ENCODE measurements at places on chromosomes 2 and 18.

DNA sequence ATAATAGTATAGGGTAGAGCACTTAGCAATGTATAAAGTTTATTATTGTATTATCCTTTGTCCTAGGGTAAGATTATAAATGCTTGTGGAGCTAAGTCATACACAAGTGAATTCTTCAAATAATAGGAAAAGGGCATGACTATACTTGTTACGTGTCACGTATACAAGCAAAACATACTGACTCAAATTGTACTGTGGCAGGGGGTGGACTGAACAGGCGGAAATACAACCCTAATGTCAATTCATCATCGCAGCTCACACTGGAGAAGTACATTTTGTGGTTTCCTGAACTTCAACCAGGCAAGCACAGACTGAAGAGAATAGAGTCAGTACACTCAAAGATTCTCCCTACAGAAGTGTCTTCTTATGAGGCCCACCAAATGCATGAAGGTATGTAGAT lies 201.0 kb downstream of the MBD2 start:
- no peak for DNase-seq

- no peak for DNase-seq
These were observed 277.5 kb upstream of the ZSWIM2 start for GRCh38 chr2:187126247-187127005.

DNA sequence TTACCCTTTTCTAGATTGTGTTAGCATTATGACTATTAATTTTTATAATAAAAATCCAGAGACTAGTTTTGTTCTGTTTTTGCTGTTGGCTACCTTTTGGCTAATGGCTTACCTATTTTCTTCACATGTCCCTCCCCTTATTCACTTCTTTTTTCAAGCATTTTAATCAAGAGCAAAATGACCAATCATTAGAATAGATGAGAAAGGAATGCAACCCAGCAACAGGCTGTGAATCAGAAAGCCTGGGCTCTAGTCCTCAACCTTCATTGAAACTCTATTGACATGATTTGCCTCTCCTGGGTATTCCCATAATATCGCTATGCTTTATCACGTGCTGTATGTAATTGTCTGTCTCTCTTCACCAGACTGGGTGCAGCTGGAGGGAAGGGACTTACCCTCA lies 370.1 kb downstream of the IRS1 start:
- DNase-seq, result no peak

DNA sequence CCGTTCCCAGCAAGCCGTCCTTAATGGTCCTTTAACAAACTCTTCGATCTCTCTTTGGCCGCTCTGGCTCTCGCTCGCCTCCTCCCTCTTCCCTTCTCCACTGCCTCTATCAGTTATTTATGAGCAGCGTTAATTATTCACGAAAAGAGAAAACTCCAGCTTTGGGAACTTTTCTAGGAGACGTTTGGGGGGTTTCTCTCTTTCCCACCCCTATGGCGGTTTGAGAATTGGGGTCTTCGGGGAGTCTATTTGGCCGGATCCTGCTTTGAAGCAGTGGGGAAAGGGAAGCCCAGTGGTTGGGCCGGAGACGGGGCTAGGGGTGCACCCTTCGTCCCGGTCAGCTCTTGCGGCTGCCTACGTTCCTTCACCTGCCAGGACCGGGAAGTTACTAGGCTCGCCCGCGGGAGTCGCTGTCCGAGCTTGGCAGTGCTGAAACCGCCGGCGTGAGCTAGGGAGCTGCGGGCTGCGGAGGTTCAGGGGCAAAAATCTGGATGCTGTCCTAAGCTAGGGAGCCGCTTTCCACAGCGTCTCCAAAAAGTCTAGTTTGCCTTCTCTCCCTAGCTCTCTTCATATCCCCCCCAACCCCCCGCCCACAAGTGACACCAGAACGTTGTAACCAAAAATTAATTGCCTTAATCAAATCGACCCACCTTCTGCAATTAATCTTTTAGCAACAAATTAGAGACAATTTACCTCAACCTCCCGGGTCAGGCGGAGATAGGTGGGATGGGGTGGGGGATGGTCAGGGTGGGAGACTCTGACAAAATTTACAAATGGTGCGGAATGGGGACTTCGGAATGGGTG lies 8.9 kb upstream of the SKOR2 start:
- DNase-seq, result no peak

GRCh38 chr2:225025917-225026571 lies 16.2 kb downstream of the DOCK10 start:
- DNase-seq, result no peak

DNA sequence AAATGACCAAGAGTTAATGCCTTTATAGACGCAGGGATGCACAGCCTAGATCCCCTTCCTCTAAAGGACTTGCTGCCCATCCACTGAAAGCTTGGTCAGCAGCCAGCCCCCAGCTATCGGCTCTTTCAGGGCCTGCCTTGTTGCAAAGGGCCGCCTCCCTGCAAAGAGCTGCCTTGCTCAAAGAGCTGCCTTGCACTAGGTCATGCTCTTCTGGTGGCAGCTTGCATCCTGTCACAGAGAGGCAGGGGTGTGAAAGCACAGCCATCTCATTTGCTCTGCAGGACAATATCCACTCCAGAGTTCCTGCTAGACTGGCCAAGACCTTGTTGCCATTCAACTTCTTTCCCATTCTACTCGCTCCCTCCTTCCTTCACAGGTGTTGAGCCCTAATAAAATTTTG lies 137.1 kb downstream of the MCFD2 start:
- no peak for DNase-seq

DNA sequence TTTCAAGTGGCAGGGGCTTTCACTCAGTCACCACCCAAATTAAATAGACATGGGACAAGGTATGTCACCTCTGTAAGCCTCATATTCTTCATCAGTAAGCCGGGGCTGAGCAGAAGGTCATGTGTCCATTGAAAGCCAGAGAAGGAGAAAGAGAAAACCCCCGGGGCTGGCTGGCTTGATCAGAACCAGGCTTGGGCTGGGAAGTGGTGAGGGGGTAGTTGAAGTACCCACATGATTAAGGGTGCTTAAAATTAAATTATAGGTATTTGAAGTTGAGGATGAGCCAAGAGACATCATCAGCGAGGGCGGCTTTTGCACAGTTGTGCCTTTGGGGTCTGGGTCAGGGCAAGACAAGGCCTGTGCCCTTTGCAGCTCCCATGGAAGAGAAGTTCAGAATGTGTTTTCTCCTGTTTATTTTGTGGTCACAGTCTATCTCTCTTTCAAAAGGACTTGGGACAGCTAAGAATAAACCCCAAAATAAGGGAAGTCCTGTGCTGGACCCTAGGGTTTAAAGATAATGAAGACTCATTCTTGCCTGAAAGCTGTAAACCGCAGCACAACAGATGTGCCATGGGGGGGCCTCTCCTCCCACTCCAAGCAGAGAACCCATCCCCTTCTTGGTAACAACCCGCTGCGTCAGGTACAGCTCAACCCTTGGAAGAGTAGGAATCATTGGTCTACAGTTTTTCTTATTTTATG lies 10.7 kb downstream of the DBI start:
- no peak for DNase-seq

DNA sequence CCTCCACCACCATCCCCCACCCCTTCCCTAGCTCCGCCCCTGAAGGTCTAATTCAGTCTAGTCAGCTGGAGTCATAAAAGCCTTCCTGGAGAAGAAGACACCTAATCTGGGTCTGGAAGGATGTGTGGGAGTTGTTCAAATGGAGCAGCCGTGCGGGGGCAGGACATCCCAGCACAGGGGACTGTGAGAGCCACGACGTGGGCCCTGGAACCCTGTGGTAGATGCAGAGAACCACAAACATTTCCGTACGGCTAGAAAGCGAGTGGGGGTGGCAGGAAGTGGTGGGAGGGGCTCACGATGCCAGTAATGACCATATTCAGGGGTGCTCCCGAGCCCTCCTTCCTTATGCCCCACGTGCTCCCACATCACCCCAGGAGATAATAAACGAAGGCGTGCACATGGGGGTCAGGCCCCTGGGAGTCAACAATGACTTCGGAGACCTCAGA lies 20.9 kb upstream of the COL6A3 start:
- peak; percentile 61 for DNase-seq

DNA sequence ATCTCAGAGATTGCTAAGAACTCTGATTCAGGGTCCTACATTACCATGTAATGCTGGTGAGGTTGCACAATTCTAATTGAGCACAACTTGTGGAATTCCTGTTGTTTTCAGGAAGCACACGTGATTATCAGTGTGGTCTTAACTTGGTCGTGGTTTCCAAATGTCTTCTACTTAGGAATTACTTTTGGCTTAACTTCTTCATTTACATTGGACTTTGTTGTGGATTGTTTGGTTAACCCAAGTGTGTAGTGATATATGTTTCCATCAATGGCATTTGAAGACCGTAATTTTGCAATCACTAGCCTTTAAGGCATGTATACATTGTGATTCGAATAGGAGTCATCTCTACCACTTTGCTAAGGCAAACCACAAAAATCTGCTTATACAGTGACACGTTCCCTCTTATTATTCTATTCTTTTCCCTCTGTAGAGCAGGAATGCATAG lies 373.3 kb downstream of the IRS1 start:
- DNase-seq, result no peak

GRCh38 chr18:35355140-35355618 lies 11.0 kb upstream of the ZNF24 start:
- DNase-seq, result no peak

- no peak for DNase-seq
These were observed 23.3 kb downstream of the SMAD7 start for GRCh38 chr18:48927286-48928080.

- DNase-seq, result no peak
These were observed 63.5 kb upstream of the THOC1 start for GRCh38 chr18:331221-331821.

- DNase-seq, result no peak
These were observed 335.7 kb upstream of the HS6ST1 start for GRCh38 chr2:128654408-128654807.

GRCh38 chr18:28504066-28504465 lies 327.1 kb upstream of the CDH2 start:
- DNase-seq, result no peak

DNA sequence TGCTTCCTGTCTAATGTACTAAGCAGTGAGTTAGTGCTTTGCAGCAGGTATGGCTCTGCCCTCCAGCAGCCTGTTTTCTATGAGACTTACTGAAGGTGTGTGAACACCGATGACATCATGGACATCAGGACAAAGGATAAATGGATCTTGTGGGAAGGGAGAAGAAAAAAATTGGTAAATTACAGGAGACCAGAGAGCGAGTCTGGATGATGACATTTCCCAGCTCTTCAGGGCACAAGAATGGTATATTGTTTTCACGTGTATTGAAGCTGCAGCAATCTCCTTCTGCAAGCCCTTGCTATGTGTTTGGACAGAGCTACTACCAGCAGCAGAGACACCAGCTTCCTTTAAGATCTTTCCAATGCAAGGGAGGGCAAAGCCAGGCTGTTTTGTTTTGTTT lies 47.2 kb downstream of the DCC start:
- DNase-seq, result no peak

- no peak for DNase-seq
These were observed 1.3 kb downstream of the PTPN2 start for GRCh38 chr18:12882453-12883371.

All from activated CD4-positive, alpha-beta T cell treated with anti-CD3 and anti-CD28 coated beads for 24 hours (primary cell).